ENCODE measurements at places on chromosomes 6 and 20.

- DNase-seq, result peak; percentile 99
Measured at GRCh38 chr6:159935633-159936032, 33.2 kb upstream of the IGF2R start.

DNA sequence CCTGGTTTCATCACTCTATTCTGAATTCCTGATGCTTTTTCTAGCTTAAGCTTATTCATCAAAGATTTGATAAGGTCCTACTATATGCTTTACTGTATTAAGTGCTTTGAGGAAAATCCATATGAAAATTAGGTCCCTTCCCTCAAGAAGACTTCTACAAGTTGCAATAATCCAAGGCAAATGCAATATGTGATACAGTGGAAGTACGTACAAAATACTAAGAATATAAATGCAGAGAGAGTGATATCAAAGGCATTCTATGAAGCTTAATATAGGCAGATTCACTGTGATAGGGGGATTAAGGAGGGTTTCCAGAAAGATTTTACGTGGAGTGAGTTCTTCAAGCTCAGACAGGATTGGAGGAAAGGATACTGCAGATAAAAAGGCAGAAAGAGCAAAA lies 142.1 kb downstream of the C6orf118 start:
- DNase-seq, result peak; percentile 32

DNA sequence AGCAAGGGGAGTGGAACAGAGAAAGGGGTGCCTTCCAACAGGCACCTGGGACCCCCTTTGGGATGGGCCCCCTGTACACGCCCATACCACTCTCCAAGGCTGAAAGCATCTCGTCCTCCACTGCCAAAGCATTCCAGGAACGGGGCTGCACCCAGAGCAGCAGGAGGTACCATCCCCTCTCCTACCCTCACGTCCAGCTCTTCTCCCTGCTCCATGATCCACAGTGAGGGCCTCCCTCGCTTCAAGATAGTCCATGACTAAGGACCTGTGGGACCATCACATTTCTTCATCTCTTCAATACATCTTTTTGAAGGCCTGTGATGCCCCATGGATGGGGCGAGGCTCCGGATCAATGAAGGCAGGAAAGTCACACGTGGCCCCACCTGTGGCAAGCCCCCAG lies 209.9 kb downstream of the ANKRD60 start:
- DNase-seq, result no peak

- DNase-seq, result no peak
Measured at GRCh38 chr6:54787825-54788224, 58.7 kb upstream of the FAM83B start.

GRCh38 chr6:8881663-8882062 lies 446.3 kb upstream of the SLC35B3 start:
- DNase-seq, result no peak

GRCh38 chr6:25223490-25223991 lies 55.6 kb upstream of the CARMIL1 start:
- peak; percentile 86 for DNase-seq

DNA sequence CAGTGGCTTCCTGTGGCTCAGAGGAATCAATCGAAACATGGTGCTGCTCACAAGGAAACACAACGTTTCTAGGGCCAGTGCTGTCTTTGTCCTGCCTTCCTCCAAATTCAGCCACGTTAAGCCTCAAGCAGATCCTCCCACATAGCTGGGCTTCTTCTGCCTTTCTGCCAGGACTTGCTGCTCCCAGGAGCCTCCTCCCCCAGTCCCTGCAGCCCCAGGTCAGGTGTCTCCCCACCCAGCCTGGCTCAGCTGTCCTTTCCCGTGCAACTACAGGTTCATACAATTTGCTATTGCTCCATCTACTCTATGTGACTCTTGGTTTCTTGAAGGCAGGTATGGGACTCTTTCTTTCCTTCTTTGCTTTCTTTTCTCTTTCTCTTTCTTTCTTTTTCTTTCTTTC lies 215.3 kb upstream of the RNF24 start:
- DNase-seq, result no peak

DNA sequence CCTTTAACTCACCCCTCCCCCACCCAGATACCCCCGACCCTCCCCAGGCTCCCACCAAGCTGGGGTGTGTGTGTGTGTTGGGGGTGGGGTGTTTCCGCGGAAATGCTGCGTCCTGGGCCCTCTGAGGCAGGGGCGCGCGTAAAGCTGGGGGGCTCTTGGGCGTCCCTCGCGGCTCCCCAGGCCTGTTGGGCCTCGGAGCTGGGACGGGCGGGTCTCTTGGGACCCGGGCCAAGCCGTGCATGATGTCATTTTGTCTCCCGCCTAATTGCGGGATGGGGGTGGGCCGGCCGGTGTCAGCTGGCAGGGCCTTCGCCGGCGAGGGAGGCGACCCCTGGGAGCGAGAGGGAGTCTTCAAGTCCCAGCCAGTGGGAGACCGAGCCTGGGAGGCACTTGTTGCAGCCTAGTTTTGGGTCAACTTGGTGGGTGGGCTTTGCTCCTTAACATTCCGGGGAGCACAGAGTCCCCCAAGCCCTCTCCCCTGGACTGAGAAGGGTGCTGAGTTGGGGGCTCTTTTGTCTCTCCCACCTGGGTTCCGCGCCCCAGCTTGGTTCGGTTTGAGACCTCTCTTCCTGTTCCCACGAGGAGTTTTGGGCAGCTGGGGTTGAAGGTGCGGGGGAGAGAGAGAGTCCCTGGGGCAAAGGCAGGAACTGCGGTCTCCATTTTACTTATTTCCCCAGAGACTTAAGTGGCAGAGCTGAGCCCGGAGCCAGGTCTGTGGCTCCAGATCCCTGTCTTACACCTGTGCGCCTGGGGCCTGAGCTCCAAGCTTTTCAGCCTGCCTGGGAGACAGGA lies 623 bp downstream of the MYBL2 start:
- no peak for DNase-seq

GRCh38 chr20:33541797-33542196 lies 51.9 kb downstream of the CBFA2T2 start:
- no peak for DNase-seq

DNA sequence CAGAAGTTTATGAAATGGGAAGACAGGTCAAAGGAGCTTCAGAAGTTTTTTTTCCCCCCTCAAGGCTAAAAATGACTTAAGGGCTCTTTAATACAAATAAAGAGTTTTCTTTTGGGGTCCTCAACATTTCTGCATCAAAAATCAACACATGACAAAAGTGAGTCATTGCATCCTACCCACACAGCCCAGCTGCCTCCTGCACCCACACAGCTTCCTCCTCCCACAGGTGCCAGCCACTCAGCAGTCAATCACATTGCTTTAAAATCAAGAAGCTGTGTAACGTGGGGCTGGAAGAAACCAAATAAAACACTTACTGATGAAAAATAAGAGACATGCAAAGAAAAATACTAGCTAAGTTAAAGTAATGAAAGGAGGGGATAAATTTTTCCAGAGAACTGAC lies 68.5 kb downstream of the MAP3K5 start:
- DNase-seq, result no peak

DNA sequence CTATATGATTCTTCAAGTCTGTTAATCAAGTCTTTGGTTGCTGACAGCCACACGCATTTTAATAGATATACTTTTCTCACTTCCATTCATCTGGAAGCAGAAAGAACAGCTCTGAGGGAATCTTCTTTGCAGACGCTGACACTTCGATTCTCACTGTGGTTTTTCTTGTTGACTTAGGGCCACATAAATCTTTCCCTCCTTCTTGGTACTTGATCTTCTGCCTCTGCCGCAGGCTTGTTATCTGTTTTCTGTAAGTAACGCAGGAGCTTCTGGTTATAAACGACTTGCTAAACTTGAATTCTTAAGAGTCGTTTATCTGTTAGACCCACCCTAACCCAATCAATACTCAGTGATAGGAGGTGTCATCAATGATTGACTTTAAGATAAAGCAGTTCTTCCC lies 268.8 kb upstream of the SULF2 start:
- DNase-seq, result no peak

DNA sequence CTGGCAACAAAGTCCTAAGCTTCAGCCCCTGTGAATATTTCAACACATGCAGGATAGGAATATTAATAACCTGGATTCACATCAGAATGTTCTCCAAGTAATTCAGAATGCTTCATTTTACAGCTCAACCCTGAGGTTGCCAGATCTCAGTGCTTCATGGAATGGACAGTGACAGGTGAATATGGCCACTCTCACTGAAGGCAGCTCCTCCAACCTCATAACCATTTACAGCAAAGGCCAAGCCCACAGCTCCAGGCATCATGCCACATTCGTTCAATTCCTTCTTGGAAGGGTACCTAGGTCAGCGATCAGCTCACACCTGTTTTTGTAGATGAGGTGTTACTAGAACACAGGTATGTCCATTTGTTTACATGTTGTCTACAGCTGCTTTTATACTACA lies 17.1 kb downstream of the CLIC5 start:
- DNase-seq, result no peak

- no peak for DNase-seq
Measured at GRCh38 chr6:32642720-32643106, 5.5 kb downstream of the HLA-DQA1 start.

GRCh38 chr20:58715801-58716475 lies 23.3 kb downstream of the NPEPL1 start:
- no peak for DNase-seq

DNA sequence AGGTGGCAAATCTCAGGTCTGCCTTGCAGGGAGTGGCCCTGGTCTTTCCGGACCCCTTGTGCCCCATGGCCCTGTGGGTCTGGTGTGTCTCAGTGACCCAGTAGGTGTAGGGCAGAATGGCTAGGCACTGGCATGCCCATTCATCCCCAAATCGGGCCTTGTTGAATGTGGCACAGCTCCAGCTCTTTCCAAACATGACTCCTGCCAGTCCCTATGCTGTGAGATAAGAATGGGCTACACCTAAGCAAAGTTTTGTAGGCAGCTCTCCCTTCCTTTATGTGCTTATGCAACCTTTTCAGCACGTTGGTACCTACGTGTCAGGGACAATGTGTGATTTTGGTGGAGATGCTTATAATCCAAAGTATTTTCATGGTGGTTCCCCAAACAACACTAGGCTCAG lies 33.9 kb downstream of the FOXO3 start:
- no peak for DNase-seq

DNA sequence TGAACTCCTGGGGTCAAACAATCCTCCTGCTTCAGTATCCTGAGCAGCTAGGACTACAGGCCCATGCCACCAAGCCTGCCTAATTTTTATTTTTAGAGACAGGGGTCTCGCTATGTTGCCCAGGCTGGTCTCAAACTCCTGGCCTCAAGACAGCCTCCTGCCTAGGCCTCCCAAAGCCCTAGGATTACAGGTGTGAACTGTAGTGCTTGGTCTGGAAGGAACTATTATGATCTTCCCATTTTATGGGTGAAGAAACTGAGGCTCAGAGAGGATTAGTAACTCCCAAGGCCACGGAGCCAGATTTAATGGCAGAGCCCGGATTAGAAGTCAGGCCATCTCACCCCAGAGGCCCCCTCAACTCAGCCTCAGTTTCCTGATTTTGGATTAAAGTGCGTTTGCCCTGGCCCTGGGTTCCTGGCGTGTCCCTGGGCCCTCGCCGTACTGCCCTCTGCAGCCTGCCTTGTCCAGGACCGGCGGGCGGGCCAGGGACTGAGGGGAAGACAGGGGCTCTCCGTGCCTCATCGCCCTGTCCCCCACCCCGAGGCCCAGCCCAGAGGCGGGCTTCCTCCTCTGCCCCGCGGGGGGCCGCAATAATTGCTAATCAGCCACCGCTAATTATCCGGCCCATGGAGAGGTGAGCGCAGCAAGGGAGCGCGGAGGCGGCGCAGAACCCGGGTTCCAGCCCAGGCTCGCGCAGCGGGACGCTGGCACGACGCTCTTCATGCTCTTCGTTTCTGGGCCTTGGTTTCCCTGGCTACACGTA lies 34.9 kb downstream of the CD40 start:
- no peak for DNase-seq

GRCh38 chr6:46642928-46643751 lies 9.5 kb downstream of the CYP39A1 start:
- no peak for DNase-seq

DNA sequence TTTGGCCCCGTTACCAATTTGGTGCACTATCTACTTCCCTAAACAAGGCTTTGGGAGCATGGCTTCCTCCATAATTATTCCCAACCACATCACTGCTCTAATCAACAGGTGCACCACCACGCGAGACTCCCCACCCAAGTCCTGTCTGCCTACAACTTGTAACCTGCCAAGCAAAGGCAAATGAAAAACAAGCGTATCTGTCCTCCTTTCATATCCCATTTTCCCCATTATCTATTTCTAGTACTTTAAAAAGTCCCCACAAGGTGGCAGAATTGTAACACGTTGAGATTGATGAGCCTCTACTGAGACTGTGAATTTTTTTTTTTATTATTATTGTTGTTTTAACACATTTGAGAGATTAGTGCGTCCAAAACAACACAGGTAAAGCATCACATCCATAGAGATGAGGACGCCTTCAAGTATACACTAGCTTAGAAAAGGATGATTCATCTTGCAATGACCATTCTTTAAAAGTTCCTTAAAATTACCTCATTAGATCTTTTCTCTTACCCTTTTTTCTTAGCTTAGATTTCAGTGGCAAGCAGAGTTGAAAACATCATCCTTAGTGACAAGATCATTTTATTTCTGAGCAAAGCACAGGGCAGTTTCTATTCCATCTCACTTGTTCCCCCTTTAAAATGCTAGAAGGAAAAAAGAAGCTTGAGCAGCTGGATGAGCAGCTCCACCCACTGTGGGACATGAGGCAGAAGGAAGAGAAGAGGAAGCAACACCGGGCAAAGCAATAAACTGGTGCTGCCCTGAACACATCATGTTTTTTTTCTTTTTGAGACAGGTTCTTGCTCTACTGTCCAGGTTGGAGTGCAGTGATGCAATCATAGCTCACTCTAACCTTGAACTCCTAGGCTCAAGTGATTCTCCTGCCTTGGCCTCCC lies 210.8 kb downstream of the ARHGAP18 start:
- DNase-seq, result peak; percentile 79

GRCh38 chr20:33339515-33340058 lies 56.6 kb downstream of the BPIFB1 start:
- no peak for DNase-seq

DNA sequence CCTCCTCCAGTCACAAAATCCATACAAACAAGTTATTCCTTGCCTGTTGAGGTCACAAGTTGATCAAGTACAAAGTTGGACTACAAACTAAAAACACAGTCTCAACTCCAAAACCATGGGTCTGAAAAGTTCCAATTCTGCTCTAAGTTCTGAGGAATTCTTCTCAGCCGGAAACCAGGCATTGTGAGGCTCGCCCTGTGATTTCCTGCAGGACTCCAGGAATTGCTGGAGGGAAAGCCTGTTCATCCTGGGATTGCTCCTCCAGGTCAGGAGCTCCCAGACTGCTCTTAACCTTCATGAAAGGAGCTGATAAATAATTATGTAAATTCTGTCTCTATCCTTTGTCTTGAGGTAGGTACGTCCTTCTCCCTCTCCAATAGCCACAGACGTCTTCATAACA lies 8.5 kb downstream of the TRAM2 start:
- DNase-seq, result peak; percentile 46

GRCh38 chr20:16313917-16314316 lies 259.3 kb downstream of the KIF16B start:
- no peak for DNase-seq

GRCh38 chr6:17276766-17277165 lies 4.4 kb upstream of the RBM24 start:
- DNase-seq, result no peak

- DNase-seq, result no peak
Measured at GRCh38 chr6:131635384-131636340, 1.4 kb upstream of the ENPP3 start.
